Lower lobe of right lung (tissue), 2 donors: ENCODE measurements at places on chromosomes 7 and 10.
A peak's percentile ranks its signal among the peaks of the same experiment; 100 is the strongest.

DNA sequence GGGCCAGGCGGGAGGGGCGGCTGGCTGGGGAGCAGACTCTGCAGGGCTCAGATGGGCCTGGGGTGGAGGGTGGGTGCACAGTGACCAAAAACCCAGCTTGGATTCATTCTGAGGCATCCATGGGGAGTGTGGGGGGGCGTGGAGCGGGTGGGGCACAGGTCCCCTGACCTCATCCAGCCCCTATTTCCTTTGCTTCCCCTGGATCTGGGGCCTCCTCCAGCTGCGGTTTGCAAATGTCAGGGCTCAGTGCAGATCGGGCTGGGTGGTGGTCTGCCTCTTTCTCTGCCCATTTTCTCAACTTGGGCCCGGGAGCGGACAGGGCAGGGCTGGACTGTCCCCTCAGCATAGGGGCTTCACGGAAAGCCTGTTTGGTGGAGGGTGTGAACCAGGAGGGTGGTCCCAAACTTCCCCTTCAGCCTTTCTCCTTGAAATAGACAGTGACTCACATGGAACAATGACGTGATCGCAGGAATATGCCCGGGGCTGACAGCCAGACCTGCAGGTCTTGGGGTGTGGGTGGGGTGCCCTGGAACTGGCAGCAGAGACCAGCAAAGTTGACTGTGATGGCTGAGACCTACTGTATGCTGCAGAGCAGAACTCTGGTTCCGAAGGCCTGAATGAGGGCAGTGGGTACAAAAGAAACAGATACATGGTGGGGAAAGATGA lies 72.9 kb upstream of the PODXL start:
- DNase-seq, result no peak

DNA sequence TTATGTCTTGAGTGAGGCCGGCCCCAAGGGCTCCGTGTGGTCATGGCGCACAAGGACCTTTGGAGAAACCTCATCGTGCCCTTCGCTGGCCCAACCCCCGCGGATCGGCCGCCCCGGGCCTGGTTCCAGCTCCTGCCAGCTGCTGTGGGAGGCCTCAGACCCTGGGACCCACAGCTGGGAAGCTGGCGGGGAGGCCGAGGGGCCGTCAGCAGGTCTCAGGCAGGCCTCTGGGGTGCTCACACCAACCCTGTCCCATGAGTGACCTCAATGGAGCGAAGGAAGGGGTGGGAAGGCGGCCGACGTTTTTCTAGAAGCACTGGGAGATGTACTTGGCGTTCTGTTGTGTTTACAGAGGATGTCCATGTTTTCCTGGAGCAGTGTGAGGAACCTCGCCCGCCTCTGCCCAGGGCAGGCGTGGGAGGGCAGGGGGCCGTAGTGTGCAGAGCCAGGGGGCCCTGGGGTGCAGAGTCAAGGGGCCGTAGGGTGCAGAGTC lies 18.6 kb upstream of the ADGRA1 start:
- no peak for DNase-seq

DNA sequence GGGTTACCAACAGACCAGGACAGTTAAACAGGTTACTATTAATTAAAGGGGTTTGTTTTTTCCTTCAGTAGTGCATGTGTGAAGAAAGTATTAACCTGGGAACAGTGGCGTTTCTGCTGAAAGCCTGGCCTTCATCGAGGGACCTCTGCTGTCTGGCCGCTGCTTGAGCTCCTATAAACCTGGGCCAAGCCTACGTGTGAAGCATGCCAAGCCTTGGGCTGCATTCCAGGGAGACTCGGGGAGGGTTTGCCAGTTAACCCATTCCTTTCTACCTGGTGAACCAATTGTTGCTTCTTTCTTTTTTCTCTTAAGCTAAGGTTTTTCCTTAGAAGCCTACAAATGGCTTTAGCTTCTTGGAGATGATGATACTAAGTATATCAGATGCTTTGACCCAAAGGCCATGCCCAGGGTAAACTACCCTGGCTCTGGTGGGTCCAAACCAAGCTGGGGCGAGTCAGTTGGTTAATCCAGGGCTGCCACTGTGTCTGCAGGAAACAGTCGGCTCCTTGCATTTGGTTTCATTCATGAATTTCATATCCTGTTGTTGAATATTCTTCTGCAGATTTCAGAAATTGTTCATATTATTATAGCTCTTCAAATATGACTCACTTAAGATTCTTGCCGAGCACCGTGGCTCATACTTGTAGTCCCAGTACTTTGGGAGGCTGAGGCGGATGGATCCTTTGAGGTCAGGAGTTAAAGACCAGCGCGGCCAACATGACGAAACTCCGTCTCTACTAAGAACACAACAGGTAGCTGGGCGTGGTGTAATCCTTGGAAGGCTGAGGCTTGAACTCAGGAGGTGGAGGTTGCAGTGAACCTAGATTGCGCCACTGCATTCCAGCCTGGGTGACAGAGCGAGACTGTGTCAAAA lies 23.8 kb downstream of the PFKP start:
- peak; percentile 79 for DNase-seq

- peak; percentile 83 for DNase-seq
Measured at GRCh38 chr10:97888641-97889262, 39.1 kb downstream of the GOLGA7B start.

GRCh38 chr7:131720703-131721102 lies 164.3 kb upstream of the PODXL start:
- DNase-seq, result no peak

- DNase-seq, result no peak
Measured at GRCh38 chr10:84551437-84552120, 223.2 kb downstream of the CCSER2 start.

GRCh38 chr7:115319541-115319940 lies 397.6 kb downstream of the MDFIC start:
- no peak for DNase-seq

GRCh38 chr7:149715476-149715875 lies 57.9 kb downstream of the ZNF467 start:
- peak; percentile 26 for DNase-seq

- no peak for DNase-seq
Measured at GRCh38 chr10:84493951-84494848, 165.8 kb downstream of the CCSER2 start.

GRCh38 chr7:70726951-70727378 lies 405.0 kb upstream of the GALNT17 start:
- DNase-seq, result no peak

GRCh38 chr10:58764087-58764747 lies 251.5 kb downstream of the BICC1 start:
- DNase-seq, result no peak

DNA sequence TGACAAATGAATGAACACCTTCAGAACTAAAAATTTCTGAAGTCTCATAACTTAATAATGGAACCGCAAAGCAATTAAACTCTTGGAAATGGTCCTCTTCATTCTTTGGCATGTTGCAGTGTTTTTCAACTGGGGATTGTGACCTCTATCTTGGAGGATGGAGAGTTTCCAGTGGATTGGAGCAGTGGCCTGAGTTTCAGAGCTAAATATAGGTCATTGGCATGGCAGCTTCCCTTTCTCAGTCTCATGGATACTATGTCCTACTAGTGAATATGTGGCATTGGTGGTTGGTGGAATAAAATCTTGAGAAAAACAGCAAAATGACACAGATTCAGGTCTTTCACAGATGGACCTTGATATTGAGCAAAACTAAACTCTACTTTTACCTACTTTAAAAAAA lies 24.1 kb upstream of the EPC1 start:
- DNase-seq, result no peak

DNA sequence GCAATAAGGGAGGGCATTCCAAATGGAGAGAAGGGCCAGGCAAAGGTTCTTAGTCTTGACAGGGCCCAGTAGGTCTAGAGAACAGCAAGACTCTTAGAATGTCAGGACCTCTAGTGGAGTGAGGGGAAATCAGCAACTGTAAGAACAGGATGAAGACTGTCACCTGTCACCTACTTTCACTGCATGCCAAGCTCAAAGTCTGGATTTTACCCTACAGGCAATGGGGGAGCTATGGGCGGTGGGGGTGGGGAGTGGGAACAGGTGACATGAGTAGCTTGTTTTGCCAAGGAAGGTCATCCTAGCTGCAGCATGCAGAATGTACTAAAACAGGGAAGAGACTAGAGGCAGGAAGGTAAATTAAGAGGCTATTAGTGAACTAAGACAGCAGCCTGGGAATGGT lies 18.3 kb downstream of the GOT1 start:
- DNase-seq, result no peak

DNA sequence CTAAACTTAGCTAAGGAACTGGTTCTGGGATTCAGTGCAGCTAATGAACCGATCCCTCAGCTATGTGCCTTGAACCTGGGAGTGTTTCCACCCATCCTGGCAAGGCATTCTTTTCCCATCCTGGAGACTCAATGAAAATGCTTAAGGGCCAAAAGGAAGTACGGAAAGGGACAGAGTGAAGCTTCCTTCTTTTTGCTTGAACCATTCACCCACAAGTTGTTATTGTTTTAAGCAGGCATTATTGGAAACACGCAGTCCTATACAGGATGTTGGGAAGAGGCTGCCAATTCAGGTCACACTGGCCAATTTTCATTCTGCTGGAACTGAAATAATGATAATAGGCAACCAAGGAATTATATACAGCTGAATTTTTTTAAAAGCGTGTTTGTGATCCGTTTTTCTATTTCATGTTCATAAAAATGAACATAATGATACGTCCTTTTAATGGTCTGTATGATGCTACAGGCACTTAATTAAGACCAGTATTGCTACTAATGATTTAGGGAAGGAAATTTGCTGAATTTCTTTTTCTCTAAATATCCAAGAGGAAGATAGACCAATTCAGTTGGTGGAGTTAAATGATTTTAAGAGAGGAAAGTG lies 57.8 kb upstream of the FZD1 start:
- DNase-seq, result no peak

DNA sequence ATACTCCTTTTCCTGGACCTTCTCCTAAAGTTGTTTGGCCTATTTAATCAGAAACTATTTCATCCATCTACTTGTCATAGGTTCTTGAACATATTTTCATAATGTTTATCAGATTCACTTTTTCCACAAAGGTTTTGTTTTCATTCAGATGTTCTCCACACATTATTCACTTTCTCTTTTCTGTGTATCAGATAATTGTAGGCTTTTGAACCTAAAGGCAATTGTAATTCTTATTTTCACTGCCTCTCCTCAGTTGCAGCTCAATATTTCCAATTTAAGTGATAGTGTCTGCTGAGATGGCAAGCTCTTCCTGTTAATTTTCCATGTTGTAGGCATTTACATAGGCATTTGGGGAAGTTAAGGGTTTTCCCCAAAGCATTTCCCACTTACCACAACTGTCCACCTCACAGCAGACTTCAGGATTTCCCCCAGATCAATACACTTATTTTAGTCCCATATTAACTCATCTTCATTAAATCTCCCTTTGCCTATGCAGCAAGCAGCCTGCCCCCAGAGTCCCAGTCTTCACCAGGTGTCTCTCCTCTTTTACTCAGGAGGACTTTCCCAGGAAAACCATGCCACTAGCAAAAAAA lies 12.3 kb upstream of the IKZF1 start:
- DNase-seq, result no peak

DNA sequence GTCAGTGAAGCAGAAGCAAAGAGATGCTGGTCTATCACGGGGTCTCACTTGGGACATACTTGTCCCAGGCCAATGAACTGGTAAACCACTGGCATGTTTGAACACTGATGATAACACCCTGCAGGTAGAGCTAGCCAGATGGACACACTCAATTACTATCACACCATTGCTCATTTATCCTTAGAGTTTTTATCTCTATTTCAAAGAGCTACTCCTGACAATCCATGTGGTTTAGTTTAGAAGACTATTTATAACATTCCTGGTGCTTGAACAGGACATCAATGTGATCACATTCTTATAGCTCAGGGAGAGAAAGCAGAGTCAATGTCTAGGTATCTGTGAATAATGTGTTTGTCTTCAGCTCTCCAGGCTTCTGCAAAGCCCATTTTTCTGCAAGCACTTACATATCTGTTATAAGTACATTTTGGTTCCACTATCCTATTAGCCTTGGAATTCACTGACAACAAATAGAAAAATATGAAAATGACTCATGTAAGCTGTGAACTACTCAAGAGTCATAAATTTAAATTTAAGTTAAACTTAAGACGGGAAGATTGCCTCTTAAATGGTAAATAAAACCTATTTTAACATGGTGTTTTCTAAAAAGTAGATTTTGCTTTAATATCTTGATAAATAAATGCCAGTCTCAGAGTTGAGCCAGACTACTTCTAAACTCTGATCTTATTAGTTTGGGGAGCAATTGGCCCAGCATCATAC lies 106.7 kb upstream of the MBL2 start:
- DNase-seq, result no peak

- no peak for DNase-seq
Measured at GRCh38 chr7:47803846-47804245, 144.4 kb downstream of the PKD1L1 start.

DNA sequence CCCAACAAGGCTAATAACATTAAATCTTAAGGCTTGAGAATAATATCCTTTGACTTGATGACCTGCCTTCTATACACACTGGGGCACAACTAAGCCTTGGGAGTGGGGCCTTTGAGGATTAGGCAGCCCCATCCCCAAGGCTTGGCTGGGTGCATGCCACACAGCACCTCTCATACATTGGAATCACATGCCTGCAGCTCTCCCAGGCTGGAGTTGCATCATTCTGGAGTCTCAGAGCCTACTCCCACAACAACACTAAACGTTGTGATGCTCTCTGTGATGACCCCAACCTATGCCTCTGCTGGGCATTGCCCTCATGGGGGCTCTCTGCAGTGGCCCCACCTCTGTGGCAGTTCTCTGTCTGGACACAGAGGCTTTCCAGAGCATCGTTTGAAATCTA lies 31.9 kb upstream of the SGCE start:
- no peak for DNase-seq

DNA sequence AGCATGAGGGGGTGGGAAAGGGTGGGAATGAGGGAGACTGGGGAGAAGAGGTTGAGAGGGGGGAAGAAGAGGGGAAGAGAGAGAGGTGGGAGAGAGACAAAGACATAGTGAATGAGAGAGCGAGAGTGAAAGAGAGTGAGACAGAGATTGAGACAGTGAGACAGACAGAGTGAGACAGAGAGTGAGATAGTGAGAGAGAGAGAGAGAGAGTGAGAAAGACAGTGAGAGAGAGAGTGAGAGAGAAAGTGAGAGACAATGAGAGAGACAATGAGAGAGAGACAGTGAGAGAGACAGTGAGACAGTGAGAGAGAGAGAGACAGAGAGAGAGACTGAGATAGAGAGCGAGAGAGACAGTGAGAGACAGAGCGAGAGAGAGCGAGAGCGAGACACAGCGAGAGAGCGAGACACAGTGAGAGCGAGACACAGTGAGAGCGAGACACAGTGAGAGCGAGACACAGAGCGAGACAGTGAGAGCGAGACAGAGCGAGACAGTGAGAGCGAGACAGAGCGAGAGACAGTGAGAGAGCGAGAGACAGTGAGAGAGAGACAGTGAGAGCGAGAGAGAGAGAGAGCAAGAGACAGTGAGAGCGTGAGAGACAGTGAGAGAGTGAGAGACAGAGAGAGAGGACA lies 10.1 kb downstream of the TMEM243 start:
- no peak for DNase-seq

DNA sequence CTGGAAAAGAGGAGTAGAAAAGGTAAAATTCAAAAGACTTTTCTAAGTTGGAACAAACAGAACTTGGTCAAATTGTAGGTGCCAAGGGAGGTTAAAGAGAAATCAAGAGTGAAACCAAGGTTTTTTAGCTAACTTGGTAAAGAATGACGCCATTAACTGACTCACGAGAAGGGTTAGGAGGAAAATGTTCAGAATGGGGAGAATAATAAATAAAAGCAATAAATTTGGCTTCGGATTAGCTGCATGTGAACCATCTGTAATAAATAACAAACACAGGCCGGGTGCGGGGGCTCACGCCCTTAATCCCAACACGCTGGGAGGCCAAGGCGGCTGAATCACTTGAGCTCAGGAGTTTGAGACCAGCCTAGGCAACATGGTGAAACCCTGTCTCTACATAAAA lies 71.9 kb upstream of the SRRM3 start:
- DNase-seq, result no peak
